Endothelial cell of umbilical vein (primary cell): ENCODE measurements at places on chromosomes 7 and 10. TPM values are rescaled to one million over a fixed set of nuclear protein-coding genes. Genes with fewer than 3 reads are reported as not detected.

- no peaks in the 10 kb centered on the region for H3K4me1 ChIP-seq
- H3K4me3 ChIP-seq: no peak overlapping the region
- no peaks in the 10 kb centered on the region for H3K36me3 ChIP-seq
Observed at GRCh38 chr10:90787393-90788198, 70.2 kb downstream of the HTR7 start.

GRCh38 chr10:21406595-21407193 is 118.8 kb downstream of the SKIDA1 start:
- H3K36me3 ChIP-seq: no peaks in the 10 kb centered on the region
- H3K27ac ChIP-seq: peak overlapping the region; percentile 39
- H3K4me3 ChIP-seq: no peak overlapping the region
- DNase-seq: peak; percentile 47
- no peaks in the 10 kb centered on the region for H3K27me3 ChIP-seq

DNA sequence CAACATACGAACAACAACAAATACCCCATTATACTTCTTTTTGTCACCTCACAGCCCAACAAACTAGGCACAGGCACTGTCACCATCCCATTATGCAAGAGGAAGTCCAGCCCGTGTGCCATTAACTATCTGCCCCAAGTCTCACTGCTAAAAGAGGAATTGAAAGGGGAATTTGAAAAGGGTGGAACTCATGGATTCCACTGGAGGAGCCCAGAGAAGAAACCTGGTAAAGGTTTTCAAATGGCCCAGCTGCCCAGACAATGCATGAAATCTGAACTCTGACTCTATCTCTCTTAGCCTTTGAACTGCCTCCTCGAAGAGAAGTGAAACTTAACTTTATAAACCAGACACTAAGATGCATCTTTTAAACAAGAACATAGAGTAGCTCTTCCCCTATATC is 130.0 kb downstream of the PLXNA4 start:
- H3K4me1 ChIP-seq: no peaks in the 10 kb centered on the region
- DNase-seq: no peak
- H3K27me3 ChIP-seq: no peaks in the 10 kb centered on the region

The SLC26A3 gene
- not detected in 2 replicates for total RNA-seq

GRCh38 chr7:100706672-100707311 is 871 bp downstream of the POP7 start:
- peaks cover 4% of the 10 kb centered on the region for H3K36me3 ChIP-seq
- peak overlapping the region; percentile 65 for H3K4me3 ChIP-seq
- H3K4me1 ChIP-seq: peaks cover 12% of the 10 kb centered on the region
- H3K27ac ChIP-seq: peak overlapping the region; percentile 49

DNA sequence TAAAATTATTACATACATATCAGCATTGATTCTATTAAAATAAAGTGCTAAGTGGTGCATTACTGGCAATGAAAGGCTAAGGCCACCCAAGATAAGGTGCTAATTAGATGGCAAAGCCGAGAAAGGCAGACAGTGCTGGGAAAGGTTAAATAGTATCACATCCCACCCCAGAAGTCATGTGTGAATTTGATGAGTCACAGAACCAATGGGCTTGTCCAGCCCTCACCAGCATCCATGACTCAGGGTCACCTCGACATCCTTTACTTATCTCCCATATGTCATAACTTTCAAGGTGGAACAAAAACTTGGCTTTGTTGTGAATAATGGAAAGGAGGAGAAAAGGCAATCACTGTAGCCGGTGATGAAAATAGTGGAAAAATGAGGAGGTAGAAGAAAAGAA is 459.1 kb downstream of the PLXNA4 start:
- DNase-seq: no peak
- no peaks in the 10 kb centered on the region for H3K4me1 ChIP-seq
- H3K27me3 ChIP-seq: no peaks in the 10 kb centered on the region
- no peaks in the 10 kb centered on the region for H3K36me3 ChIP-seq

The CNTNAP2 gene
- total RNA-seq: not detected in 2 replicates

The MAT1A gene
- not detected in 2 replicates for total RNA-seq

DNA sequence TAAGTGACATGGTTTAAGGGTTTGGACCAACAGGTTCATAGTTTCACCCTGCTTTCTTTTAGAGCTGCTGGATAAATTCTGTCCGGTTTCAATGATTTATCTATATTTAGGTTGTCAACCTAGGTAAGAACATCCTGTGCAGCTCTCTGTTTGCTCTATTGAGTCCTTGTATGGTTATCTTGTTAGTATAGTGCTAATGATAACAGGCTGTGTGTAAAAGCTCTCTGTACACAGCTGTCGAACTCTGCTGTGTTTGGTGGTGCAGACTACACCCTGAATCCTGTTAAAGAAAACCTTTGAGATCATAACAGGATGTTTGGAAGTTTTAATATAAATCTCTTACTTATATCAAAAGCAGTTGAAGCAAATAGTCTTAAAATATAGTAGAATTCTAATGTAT is 219.2 kb downstream of the SDK1 start:
- H3K36me3 ChIP-seq: no peaks in the 10 kb centered on the region
- H3K27ac ChIP-seq: no peak overlapping the region

The JAKMIP3 gene
- 0.07 TPM in 1 of 2 replicates, not detected in the other for total RNA-seq

- H3K27ac ChIP-seq: no peak overlapping the region
- H3K4me3 ChIP-seq: no peak overlapping the region
- no peak for DNase-seq
- no peaks in the 10 kb centered on the region for H3K36me3 ChIP-seq
Observed at GRCh38 chr7:50321487-50322067, 17.1 kb downstream of the IKZF1 start.

DNA sequence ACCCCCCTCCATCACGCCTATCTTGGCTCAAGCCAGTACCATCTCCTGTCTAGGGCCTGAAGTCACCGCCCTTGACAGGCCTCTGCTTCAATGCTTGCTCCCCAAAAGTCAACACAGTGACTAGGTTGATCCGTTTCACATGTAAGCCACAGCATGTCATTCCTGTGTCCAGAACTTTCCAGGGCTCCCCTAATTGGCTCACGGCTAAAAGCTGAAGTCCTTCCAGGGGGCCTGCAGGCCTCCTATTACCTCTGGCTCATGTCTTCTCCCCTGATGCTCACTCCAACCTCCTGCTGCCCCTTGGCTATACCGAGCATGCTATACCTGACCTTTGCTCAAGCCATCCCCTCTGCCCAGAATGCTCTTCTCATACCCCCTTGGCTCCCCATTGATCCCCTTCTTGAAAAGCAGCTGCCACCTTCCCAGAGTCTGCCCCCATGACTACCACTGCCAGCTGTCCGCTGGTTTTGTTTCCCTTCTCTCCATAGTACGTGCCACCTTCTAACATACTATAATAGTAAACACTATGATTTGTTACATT is 39.1 kb downstream of the CPXM2 start:
- peaks cover 5% of the 10 kb centered on the region for H3K4me1 ChIP-seq
- DNase-seq: no peak
- H3K36me3 ChIP-seq: no peaks in the 10 kb centered on the region
- no peaks in the 10 kb centered on the region for H3K27me3 ChIP-seq
- H3K27ac ChIP-seq: no peak overlapping the region

DNA sequence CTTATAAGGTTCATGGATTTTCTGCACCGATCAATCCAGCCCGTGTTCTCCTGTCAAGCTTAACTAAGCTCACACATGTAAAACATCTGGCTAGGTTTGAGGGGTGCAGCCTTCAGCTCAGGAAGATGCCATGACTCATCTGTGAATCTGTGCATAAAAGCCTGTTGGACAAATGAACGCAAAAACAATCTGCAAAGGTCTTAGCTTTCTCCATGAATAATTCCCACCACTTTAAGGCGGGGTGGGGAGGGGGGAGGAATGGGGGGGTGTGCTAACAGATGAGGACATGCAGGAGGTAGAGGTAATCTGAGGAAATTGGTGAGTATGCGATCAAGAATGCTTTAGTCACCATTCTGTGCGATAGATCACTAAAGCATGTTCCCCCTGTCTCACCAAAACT is 4.8 kb downstream of the DOCK4 start:
- H3K27ac ChIP-seq: no peak overlapping the region
- no peaks in the 10 kb centered on the region for H3K36me3 ChIP-seq
- peak; percentile 57 for DNase-seq
- H3K4me3 ChIP-seq: no peak overlapping the region
- no peaks in the 10 kb centered on the region for H3K27me3 ChIP-seq

GRCh38 chr10:23892296-23892695 is 316.6 kb upstream of the KIAA1217 start:
- H3K4me1 ChIP-seq: no peaks in the 10 kb centered on the region
- DNase-seq: no peak

DNA sequence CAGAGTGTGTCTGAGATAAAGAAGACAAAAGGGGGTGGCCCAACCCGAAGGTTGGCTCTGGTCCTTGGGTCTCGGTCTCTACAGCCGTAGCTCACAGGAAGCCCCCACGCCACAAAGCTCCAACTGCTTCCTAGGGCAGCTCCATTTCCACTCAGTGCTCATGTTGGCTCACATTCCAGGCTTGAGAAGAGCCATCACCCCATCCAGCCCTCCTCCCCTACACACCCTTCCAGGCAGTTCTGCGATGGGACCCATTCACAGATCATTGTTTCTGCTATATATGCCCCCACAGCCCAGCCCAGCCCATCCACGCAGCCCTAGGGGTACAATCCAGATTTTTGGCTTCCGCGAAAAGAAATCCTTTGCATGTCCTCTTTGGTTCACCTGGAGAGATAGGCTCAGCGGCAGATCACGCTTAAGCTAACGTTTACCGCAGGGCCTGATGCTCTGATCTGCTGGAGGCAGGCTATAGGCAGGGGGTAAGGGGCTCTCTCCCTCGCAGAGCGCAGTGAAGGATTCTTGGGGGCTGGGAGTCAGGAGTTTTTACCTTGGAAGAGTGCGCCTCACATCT is 6.2 kb upstream of the HOXA11 start:
- no peak overlapping the region for H3K27ac ChIP-seq
- no peaks in the 10 kb centered on the region for H3K36me3 ChIP-seq
- peaks cover 20% of the 10 kb centered on the region for H3K27me3 ChIP-seq
- DNase-seq: no peak

GRCh38 chr7:129789000-129789399 is 163.8 kb downstream of the UBE2H start:
- no peak overlapping the region for H3K4me3 ChIP-seq
- no peaks in the 10 kb centered on the region for H3K36me3 ChIP-seq
- peaks cover 41% of the 10 kb centered on the region for H3K27me3 ChIP-seq
- no peak for DNase-seq
- H3K4me1 ChIP-seq: no peaks in the 10 kb centered on the region
- H3K27ac ChIP-seq: no peak overlapping the region

- no peaks in the 10 kb centered on the region for H3K36me3 ChIP-seq
- no peak overlapping the region for H3K4me3 ChIP-seq
- DNase-seq: peak; percentile 18
- no peaks in the 10 kb centered on the region for H3K27me3 ChIP-seq
- peak overlapping the region; percentile 61 for H3K27ac ChIP-seq
Observed at GRCh38 chr10:100043344-100043743, 33.6 kb upstream of the DNMBP start.

GRCh38 chr10:92810934-92811532 is 37.3 kb upstream of the EXOC6 start:
- no peak overlapping the region for H3K4me3 ChIP-seq
- H3K4me1 ChIP-seq: peaks cover 30% of the 10 kb centered on the region
- H3K27me3 ChIP-seq: no peaks in the 10 kb centered on the region
- no peak overlapping the region for H3K27ac ChIP-seq

GRCh38 chr7:16847381-16847860 is 34.4 kb downstream of the AGR3 start:
- H3K4me3 ChIP-seq: no peak overlapping the region
- no peak for DNase-seq
- peaks cover 10% of the 10 kb centered on the region for H3K4me1 ChIP-seq
- H3K36me3 ChIP-seq: no peaks in the 10 kb centered on the region

GRCh38 chr10:23344241-23344841 is at the start of gene C10orf67:
C10orf67 (minus strand) TSS chr10:23344797; CDS start chr10:23344774, 23 bp downstream.
- no peaks in the 10 kb centered on the region for H3K36me3 ChIP-seq
- H3K4me3 ChIP-seq: no peak within 1 kb of the TSS
- H3K27me3 ChIP-seq: no peaks in the 10 kb centered on the region
- DNase-seq: no peak

The AOC1 gene
- total RNA-seq: not detected in 2 replicates

- no peak for DNase-seq
- H3K4me3 ChIP-seq: no peak overlapping the region
- H3K4me1 ChIP-seq: no peaks in the 10 kb centered on the region
- H3K27ac ChIP-seq: no peak overlapping the region
Observed at GRCh38 chr10:49112851-49113250, 2.5 kb downstream of the VSTM4 start.

The GPR26 gene
- not detected in 2 replicates for total RNA-seq

DNA sequence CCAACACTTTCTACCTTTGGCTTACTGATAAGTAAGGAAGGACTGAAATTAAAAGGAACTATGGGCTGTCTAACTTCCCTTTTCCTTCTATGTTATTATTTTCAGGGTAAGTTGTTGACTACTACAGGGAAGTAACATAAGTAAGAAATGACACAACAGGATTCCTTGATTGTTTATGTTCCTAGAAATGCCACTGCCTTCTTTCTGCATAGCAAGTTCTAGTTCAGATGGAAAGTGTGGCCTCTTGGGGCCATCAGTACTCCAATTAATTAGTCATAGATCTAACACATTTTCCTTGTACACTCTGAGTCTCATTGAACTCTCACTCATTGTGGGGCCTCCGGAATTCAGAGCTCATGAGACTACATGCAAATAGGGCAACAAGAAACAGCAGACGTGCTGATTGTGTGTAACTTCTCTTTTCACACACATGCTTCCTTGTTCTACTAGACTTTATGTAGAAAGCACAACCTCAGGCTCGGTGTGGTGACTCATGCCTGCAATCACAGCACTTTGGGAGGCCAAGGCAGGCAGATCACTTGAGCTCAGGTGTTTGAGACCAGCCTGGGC is 35.3 kb upstream of the HIBADH start:
- H3K4me1 ChIP-seq: no peaks in the 10 kb centered on the region
- H3K27me3 ChIP-seq: no peaks in the 10 kb centered on the region
- H3K36me3 ChIP-seq: no peaks in the 10 kb centered on the region
- no peak overlapping the region for H3K4me3 ChIP-seq
- H3K27ac ChIP-seq: no peak overlapping the region

DNA sequence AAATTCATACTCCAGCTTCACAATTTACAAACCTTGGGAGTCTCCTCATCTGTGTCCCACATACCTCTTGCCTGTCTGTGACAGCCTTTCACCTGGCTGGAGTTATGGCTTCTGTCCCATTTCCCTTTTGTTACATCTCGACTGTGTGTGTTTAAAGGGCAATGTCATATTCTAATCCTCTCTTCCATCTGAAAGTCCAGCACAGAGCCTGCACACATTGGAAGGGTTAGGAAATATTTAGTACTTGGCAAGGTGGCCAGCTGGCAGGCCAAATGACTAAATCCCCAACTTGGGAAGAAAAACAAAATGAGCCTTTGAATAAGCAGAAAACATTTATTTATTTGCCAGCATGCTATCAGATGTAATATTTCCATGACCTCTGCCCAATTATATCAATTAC is 120.1 kb upstream of the STK17A start:
- DNase-seq: no peak
- no peak overlapping the region for H3K27ac ChIP-seq
- no peaks in the 10 kb centered on the region for H3K36me3 ChIP-seq

The LBX1 gene
- total RNA-seq: not detected in 2 replicates

- peaks cover 14% of the 10 kb centered on the region for H3K4me1 ChIP-seq
- no peak overlapping the region for H3K27ac ChIP-seq
- peaks cover 11% of the 10 kb centered on the region for H3K36me3 ChIP-seq
- no peaks in the 10 kb centered on the region for H3K27me3 ChIP-seq
Observed at GRCh38 chr10:60937784-60938654, 6.0 kb downstream of the RHOBTB1 start.

The ZNF117 gene
- 12.6 and 24.7 TPM in 2 replicates for total RNA-seq
